ENCODE measurements at places on chromosomes 11 and 22.

DNA sequence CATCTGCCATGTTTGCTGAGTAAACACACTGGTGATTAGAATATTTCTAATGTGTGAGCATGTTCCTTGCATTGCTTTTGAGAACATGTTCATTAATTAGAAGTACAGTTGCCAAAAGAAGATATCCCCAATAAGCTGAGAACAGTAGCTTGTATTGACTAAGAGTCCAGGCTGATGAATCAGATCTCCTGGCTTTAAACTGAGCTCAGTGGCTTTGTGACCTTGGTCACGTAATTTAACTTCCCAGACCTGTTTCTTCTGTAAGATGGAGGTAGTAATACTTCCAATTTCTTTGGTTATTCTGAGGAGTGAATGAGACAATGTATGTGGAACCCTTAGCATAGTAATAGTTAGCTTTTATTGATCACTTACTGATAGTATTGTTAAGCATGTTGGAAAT is 61.9 kb downstream of the CYB5R2 start:
- DNase-seq = no peak

DNA sequence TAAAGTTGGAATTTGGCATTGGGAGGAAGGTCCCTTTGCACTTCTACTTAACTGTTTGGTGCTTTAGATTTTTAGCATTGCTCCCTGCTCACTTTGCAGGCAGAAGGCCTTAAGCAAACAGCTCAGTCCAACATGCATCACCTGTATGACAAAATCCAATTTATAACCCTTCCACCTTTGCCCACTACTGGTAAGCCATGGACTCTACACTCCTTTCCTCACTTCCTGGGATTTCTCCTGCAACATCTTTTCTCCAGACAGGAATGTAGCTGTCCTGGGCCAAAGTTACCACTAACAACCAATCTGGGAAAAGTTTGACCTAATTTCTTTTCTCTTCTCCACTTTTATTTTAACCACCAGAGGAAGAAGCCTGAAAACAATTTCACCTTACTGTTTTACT is 1.8 kb upstream of the OR2D2 start:
- no peak for DNase-seq

- DNase-seq = peak; percentile 71
Measured at GRCh38 chr11:44621140-44621681, 55.7 kb downstream of the CD82 start.

DNA sequence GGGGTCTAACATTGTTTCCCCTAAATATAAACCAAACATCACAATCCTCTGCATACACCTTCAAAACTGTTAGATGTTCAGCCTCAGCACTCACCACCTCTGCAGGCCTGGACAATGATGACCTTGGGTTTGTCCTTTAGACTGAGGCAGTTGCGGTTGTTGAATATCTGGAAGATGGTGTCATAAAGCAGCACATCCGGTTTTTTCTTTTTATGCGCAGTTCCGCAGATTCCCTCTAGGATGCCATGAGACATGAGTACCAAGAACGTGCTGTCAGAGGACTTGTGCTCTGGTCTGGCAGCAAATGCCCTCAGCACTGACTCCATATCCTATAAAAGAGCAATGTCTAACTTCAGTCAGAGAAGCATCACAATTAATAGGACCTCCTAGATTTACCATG is 22.8 kb downstream of the CASP5 start:
- no peak for DNase-seq

GRCh38 chr22:37403267-37403960 is 23.9 kb downstream of the ELFN2 start:
- no peak for DNase-seq

- DNase-seq = no peak
Measured at GRCh38 chr22:20785415-20785814, 11.5 kb downstream of the SERPIND1 start.

DNA sequence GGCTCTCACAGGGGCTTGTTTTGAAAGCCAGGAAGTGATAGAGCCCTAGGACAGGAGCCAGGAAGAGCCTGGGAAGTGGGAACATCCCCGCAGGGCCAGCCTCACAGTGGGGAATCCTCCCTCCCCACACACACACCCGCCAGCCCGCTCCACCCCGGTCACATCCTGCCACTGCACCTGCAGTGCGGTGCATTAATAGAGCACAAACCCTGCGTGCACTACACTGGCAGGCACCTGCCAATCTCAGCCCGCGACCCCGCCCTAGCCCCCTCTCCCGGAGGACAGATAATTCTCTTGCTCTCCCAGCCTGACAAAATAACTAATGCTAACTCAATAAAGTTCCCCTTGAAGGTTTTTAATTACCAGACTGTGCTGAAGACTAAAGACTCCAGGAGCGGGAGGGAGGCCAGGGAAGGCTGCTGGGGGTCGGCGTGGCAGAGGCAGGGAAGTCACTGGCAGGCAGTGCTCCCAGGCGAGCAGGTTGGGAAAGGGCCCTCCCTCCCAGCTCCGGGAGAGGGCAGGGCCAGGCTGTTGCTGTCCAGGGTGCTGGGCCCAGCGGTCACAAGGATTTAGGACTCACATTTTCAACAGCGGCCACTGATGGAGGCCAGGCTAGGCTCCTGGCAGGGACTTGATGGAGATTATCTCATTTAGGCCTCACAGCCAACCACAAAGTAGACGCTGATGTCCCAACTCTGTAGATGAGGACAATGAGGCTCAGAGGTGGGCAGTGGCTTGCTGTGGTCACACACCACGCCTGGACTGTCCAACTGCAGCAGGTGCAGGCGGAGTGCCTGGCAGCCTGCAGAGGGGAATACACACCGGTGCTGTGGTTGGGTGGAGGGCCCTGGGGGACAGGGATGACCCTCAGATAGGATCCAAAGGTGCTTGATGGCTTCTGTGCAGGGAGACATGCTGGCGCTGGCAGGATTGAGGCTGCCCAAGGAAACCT is 23.9 kb upstream of the TCF20 start:
- no peak for DNase-seq

DNA sequence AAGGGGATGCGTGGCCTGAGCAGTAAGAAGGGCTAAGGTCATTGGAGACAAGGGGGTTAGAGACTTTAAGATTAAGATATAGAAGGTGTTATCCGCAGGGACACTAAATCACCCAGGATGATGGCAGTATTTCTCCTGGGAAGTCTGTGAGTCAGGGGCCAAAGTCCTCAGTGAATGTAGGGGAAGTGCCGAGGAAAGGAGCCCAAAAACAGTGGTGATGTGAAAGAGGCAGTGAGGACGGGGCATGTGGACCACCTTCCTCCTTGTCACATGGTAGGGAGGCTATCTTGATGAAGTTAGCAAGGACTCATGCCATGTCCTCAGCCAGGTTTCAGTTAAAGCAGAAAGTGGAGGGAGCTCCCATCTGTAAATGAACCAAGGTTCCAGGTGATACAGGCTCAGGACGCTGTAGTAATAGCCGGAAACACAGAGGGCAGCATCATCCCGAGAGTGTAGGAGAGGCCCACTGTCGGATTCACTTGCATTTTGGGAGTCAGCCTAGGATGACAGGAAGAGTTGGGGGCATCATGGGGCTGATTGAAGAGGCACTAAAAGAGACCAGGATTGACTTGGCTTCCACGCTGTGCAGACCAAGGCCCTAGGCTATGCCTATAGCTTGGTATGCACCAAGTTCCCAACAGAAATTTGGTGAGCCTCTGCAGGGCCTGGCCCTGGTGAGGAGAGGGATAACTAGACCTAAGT is 33.5 kb downstream of the WEE1 start:
- no peak for DNase-seq

GRCh38 chr22:40479126-40479800 is 108.9 kb downstream of the SGSM3 start:
- no peak for DNase-seq

DNA sequence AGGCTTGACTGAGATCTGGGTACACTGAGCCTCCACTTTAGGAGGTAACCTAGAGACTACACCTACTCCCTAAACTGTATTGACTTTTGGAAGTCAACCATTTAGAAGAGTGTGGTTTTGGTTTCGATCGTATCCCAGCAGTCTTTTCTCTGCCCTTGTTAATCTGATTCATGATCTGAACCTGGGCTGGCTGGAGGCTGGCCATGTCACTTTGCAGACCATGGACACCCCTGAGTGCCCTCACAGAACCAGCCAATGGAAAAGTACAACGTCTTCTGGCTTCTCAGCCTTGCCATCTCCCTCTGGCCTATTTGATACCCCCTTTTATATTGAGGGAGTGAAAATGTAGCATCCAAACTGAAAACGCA is 10.8 kb downstream of the EHF start:
- DNase-seq = no peak

GRCh38 chr22:48957311-48957986 is 870.2 kb downstream of the BRD1 start:
- DNase-seq = no peak

GRCh38 chr11:20518323-20518834 is 81.0 kb upstream of the SLC6A5 start:
- DNase-seq = no peak

DNA sequence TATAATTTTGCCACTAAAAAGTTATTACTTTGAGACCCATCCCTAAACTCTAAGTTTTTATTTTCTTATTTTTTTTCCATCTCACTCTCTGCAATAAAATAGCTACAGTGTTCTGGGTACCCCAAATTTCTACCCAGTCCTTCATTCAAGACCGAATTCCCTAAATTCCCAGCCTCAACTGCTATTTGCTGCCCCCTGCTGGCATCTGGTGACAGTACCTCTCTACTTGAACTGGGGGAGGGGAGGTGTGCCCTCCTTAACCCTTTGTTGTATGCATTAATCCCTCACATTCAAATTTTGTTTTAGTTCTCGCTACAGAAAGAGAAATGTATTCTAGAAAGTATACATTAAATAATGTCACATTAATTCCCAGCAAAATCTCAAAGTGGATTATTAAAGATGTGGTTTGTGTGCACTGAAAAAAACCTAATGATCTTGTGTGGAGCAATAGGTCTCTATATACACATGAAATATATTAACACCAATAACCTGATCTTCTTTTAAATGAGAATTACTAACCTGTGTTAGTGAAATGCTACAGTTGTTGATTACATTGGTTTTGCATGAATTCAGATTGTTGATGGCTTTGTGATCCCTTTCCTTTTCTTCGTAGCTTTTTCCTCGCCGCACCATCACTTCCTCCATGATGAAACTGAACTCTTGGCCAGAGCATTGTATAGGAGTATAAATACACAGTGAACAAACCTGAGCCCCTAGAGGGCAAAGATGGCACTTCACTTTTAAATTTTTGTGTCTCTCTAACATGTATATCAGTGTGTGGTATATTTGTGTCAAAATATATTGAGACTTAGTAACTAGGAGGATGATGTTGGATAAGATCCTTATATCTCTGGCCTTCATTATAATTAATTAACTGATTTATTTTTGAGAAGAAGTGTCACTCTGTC is 590.0 kb downstream of the METTL15 start:
- no peak for DNase-seq

GRCh38 chr11:8706673-8707432 is 24.3 kb downstream of the RPL27A start:
- DNase-seq = no peak

DNA sequence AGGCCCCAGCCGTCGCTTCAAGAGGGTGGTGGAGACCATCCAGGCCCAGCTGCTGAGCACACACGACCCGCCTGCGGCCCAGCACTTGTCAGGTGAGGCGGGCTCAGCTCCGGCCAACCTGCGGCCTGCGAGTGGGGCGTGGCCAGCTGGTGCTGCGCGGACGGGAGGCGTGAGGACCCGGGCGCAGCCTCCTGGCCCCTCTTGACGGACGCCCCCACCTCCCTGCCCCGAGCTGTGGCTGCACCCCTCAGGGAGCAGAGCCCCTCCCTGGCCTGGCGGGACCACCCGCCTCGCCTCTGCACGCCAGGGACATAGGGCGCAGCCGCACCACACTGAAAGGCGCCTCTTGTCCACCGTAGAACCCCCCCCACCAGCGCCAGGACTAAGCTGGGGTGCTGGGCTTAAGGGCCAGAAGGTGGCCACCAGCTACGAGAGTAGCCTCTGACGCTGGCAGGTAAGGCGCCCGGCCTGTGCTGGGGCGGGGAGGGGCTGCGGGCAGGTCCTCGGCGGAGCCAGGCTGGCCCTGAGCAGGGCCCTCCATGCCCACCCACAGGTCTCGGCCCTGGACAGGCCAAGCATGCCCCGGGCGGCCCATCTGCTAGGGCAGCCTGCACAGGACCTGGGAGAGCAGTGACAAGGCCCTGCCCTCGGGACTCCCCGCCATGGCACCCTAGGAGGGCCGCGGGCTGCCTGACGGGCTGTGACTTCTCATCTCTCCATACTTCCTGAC is 29.8 kb downstream of the MOB2 start:
- no peak for DNase-seq

- DNase-seq = no peak
Measured at GRCh38 chr11:95734009-95734572, 55.5 kb downstream of the FAM76B start.

DNA sequence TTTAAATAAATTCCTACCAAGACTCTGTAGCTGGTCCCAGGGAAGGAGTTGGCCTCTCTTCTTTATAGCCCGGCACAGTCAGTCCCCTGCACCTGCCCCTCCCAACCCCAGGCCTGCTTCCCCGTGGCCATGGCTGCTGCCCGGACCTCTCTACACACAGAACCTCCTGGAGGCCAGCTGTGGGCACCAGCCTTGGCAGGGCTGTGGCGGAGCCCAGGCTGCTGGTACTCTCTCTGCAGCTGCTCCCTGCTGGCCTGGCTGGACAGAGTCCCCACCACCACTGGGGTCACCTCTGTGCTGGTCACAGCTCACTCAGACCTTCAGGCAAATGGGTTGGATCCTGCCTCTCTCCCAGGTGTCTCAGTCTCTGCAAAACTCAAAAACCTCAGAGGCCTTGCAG is 69.3 kb downstream of the LRP5 start:
- no peak for DNase-seq

GRCh38 chr11:126046570-126047195 is 16.0 kb downstream of the CDON start:
- no peak for DNase-seq

GRCh38 chr11:110335358-110335757 is 38.9 kb upstream of the RDX start:
- no peak for DNase-seq

GRCh38 chr22:27719036-27719347 is 82.6 kb downstream of the MN1 start:
- no peak for DNase-seq

DNA sequence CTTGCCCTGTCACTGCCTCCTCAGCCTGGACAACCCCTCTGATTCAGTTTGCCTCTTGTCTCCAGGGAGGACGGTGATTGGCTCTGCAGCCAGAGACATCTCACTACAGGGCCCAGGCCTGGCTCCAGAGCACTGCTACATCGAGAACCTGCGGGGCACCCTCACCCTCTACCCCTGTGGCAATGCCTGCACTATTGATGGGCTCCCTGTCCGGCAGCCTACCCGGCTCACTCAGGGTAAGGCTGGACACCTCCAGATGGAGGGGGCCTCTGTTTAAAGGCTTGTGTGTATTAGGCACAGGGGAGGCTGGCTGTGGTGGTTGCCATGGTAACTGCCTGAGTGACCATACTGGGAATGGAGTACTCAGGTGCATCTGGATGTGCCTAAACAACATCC is 8.6 kb downstream of the PHLDB1 start:
- DNase-seq = no peak

Measured in activated B cell treated with CpG ODN at 0.5 μM for 24 hours (primary cell).